ENCODE measurements at places on chromosomes 7 and 10.

GRCh38 chr7:120110169-120110568 lies 162.8 kb upstream of the KCND2 start:
- DNase-seq, result no peak

GRCh38 chr7:2711895-2712675 lies 24.1 kb downstream of the AMZ1 start:
- DNase-seq, result no peak

GRCh38 chr7:93378131-93378760 lies 146.1 kb downstream of the VPS50 start:
- DNase-seq, result no peak

- no peak for DNase-seq
Observed at GRCh38 chr7:36925691-36926090, 201.4 kb upstream of the AOAH start.

DNA sequence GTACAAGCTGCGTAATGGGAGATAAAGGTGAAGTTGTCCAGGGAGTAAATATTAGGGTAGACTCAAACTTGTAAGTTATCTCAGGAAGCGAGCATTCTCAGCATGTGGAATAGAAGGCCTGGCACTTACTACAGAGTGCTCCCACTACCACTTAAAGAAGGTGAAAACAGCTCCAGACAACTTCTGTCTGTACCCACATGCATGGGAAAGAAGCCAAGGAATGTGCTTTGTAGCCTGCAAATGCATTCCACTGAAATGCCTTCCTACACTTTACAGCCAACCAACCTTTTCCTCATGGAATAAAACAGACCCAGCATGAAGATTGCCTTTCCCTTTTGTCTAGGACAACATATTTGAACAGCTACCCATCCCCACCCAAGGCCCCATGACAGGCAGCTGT lies 45.4 kb upstream of the NPSR1 start:
- DNase-seq, result peak; percentile 12

DNA sequence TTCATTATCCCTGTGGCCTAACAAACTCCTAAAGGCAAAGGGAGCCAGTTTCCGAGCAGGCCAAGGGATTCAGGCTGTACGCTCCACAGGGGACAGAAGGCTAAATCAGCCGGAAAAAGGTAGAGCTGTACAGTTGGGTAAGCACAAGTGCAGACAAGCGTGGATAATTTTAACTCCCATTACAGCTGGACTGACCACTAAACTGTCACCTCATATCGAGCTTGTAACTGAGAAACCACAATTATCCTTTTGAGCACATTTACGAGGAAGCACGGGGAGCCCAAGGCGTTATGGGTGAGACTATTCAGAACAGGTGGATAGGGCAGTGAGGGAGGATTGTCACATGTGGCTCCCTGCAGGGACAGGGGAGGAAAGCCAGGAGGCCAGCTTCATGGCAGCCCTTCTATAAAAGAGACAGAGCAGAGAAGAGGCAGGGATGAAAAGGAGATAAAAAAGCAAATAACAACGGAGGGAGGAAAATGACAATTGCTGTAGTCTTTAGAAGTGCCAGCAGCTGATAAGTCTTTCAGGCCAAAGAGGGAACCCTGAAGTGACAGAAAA lies 288.0 kb downstream of the FGFR2 start:
- DNase-seq, result no peak

- no peak for DNase-seq
Observed at GRCh38 chr10:45201271-45201670, 114.1 kb downstream of the OR13A1 start.

DNA sequence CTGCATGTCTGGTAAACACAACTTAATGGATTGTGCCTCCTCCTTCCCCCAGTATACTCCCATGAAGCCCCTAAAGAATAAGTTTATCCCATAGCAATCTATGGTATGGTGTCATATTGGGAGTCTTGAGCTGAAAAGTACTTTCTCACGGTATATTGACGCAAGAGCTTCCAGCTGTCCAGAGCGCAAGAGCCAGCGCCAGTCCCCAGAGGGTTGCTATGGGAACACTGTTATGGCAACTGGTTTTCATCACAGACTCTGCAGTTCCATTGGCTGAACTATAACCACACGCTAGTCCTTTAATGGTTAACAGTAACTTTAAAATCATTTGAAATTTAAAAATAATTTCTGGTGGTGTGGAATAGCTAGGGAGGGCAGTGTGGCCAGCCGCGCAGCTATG lies 46.9 kb downstream of the PRPF18 start:
- no peak for DNase-seq

DNA sequence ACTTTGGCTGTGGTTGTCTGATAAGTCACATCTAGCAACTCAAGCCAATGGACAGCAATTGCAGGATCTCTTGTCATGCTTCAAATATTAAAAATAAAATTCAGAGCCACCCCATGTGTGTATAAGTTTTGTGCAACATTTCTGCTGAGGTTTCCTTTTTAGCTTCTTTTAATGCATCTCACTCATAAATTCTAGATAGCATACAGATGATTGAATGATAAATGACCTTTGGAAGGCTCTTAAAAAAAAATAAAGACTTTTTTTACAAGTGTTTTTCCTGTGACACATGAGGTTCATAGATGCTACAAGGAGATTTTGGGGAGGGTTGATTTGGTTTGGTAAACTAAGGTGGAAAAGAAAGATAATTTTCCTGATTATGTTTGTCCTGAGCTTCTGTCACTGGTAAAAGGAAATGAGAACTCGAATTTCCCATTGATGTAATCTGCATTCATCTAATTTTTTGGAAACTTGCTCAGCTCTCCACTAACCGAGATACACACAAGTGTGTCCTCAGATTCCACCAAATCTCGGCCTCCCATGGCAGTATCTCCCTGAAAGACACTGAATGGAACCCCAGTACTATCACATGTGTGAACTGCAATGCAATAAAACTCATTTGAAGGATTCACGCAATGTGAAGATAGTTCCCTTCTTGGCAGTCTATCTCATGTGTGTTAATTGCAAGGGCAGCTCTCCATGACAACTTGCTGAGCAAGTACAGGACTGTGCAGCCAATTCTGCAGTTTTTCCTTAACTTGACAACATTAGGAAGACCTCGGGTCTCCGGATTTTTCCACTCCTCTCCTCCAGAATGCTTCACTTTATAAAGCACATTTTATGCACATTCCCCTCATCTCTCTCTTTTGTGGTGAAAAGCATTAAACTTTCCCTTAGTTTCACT lies 185.4 kb upstream of the PFKP start:
- DNase-seq, result no peak

GRCh38 chr10:74137992-74138391 lies 12.6 kb downstream of the AP3M1 start:
- DNase-seq, result no peak

DNA sequence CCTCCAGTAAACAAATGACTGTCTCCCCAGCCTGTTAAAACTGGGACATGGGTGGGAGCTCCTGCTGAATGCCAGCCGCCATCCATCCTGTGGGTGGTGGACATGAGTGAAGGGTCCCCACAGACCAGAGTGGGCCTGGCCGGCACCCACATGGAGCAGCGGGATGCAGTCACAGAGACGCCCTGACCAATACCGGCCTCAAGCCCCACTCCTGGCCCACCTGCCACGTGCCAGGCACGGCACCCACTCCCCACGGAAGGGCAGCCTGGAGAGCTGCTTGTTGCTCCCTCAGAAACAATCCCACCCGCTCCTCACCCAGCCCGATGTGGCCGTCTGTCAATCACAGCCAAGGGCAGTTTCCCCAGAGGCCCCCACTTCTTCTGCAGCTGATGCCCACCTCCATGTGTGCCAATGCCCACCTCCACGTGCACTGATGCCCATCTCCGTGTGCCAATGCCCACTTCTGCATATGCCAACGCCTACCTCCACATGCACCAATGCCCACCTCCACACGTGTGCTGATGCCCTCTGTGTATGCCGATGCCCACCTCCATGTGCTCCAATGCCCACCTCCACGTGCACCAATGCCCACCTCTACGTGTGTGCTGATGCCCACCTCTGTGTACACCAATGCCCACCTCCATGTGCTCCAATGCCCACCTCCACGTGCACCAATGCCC lies 42.8 kb upstream of the DNAAF5 start:
- no peak for DNase-seq

GRCh38 chr10:97365761-97366351 lies 31.3 kb upstream of the FRAT2 start:
- DNase-seq, result no peak

GRCh38 chr10:123808286-123808685 lies 83.3 kb downstream of the CPXM2 start:
- DNase-seq, result no peak

- no peak for DNase-seq
Observed at GRCh38 chr7:18780938-18781337, 285.4 kb downstream of the HDAC9 start.

GRCh38 chr7:132569884-132570614 lies 6.2 kb downstream of the PLXNA4 start:
- DNase-seq, result no peak

- no peak for DNase-seq
Observed at GRCh38 chr10:102801496-102801895, 35.7 kb downstream of the CYP17A1 start.

DNA sequence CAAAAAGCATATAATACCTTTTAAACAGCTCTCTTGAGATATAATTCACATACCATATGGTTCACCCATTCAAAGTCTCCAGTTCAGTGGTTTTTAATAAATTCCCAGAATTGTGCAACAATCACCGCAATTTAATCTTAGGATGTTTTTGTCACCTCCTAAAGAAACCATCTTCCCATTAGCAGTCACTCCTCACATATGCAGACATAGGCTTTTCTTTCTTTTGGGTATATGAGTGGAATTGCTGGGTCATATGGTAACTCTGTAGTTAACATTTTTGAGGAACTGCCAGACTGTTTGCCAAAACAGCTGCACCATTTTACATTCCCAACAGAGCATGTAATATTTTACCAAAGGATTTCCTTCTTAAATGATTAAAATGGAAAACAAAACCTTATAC lies 57.0 kb downstream of the CC2D2B start:
- DNase-seq, result no peak

GRCh38 chr10:77564731-77565589 lies 72.6 kb downstream of the KCNMA1 start:
- DNase-seq, result peak; percentile 51

GRCh38 chr7:92043637-92044036 lies 90.6 kb downstream of the CYP51A1 start:
- no peak for DNase-seq

DNA sequence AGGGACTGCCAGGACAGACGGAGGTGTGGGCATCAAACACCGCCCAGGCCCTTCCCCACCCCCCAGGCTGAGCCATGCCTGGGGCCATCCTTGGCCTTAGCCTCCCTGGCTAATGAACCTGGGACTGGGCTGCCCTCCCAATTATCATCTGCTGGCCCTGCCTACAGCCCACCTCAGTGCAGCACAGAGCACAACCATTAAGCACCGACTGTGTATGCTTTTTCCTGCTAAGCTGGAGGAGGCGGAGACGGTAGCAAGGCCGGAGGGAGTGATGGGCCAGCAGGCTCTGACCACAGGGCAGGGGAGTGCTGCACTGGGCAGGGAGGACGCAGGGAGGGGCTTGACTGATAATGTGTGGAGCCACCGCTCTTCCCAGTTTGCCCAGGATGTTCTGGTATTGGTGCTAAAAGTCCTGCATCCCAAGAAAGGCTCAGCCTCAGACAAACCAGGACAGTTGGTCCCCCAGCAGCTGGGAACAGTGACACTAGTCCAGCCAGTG lies 72.0 kb downstream of the C10orf143 start:
- DNase-seq, result no peak

DNA sequence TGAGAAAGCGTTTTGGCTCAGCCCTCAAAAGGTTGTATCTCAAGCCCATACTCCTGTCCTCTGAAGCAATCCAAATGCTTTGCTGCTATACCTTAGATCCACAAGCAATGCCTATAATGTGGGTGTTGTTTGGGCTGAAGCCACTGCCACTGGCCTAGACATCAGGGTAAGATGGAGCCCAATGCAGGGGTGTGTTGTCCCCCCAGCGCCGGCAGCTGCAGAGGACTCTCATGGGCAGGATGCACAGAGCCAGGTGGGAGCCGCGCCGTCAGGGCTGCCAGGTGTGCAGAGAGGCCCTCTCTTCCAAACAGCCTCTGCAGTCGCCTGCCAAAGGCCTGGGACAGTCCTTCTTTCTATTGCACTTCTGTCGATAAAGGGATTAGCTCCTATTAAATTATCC lies 205.2 kb upstream of the SHH start:
- no peak for DNase-seq

DNA sequence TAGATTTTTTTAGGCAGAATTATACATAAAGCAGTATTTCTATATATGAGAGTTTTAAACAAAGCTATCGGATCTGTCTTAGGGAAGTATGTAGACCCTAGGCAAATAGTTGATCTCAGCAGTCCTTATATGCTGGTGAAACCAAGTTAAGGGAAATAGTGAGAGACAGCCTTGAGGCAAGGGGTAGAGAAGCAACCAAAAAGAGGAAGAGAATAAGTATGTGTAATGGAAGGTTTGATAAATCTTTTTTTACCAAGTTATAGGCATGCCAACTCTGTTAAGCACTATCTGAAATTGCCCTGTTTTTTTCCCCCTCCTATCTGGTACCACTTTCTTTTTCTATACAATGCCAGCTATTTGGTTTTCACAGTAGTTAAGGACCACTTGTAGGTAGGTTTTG lies 19.9 kb downstream of the SPAG6 start:
- DNase-seq, result no peak

- DNase-seq, result no peak
Observed at GRCh38 chr7:130286881-130287280, 6.1 kb upstream of the CPA4 start.

- DNase-seq, result no peak
Observed at GRCh38 chr10:71211775-71212317, 524 bp upstream of the UNC5B start.

GRCh38 chr7:99270702-99271101 lies 1.9 kb upstream of the MYH16 start:
- DNase-seq, result no peak

DNA sequence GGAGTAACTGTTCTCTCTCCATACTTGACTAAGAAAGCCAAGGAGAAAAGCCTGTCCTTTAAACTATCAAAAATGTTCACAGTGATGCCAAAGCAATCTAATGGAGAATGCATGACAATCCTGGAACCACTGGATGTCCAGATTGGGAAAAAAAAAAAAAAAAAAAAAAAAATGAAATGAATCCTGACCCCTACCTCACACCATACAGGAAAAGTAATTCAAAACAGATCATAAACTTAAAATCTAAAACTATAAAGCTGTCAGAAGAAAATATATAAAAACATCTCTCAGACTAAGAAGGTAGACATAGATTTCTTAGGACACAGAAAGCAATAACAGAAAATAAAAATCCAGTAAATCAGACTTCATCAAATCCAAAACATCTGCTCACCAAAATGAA lies 18.4 kb downstream of the FBXW4 start:
- no peak for DNase-seq

- DNase-seq, result no peak
Observed at GRCh38 chr10:131143425-131144165, 167.9 kb downstream of the TCERG1L start.
